ENCODE measurements at places on chromosomes 11 and 22.
A peak's percentile ranks its signal among the peaks of the same experiment; 100 is the strongest.

DNA sequence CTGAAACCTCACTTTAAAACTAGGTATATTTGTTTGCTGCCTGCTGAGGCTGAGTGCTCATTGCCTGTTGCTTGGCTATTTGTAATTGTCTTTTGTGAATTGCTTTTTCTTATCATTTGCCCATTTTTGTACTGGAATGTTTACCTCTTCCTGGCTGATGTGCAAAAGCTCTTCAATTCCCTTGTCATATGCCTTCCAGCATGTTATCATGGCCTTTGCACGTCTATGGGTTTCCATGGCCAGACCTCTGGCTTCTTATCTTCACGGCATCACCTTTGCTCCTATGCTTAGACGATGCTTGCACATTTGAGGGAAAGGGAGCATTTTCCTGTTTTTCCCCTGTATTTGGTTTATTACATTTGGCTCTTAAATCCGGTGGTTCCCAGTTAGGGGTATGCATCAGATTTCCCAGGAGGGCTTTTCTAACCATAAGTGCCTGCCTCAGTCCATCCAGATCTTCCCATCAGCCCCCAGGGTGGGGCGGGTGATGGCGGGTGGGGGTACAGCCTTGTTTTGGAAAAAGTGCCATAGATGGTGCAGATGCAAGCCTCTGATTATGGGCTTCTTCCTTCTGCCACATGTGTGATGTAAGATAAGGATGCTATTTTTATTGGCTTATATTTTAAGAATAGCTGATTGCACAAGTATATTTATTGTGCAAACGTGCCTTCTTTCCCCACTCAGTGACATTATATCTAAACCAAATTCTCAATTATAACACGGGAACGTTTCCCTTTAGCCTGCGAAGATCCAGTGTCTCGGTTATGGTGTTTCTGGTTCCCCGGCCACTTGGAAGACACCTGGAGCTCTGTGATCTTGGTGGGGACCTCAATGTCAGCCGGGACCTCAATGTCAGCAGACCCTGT is 70.6 kb upstream of the SEPTIN5 start:
- no peak for DNase-seq

- DNase-seq: no peak
Observed at GRCh38 chr11:39571081-39571480, 1888.4 kb downstream of the LRRC4C start.

DNA sequence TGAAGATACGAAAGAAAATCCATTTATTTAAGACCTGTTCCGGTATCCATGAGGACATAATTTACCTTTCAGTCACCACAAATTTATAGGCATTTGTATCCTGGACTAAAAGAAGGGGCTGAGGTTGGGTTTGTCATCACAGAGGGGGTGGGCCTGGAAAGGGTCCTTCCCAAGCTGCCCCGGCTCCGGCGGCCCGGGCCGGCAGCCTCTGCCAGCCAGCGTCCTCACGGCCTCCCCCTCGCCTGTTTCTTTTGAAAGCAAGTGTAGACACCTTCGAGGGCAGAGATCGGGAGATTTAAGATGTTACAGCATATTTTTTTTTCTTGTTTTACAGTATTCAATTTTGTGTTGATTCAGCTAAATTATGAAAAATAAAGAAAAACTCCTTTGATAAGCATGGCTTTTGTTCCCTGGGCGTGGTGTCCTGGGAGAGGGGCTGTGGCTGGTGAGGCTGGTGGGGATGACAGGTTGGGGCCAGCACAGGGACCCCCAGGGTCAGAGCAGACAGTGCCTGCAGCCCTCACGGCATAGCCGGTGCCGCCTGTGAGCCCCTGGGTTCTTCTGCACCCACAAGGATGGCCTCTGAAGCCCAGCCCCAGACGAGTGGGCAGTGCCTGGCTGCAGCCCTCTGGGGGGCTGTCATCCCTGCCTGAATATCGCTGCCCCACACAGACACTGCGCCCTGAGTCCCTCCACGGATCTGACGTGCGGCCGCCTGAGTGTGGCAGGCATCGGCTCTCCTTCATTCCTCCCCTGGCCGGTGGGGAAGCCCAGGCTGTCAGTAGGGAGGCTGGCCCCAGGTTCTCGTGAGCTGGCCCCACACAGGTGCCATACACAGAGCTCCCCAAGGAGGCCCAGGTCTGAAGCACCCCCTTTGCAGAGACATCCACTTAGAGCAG is 1075.9 kb downstream of the BRD1 start:
- no peak for DNase-seq

GRCh38 chr22:22235558-22235957 is 9.0 kb upstream of the VPREB1 start:
- peak; percentile 44 for DNase-seq
